Adipocyte (in vitro differentiated cells): ENCODE measurements at places on chromosomes 12 and 14.
A peak's percentile ranks its signal among the peaks of the same experiment; 100 is the strongest.

GRCh38 chr12:58202933-58203718 is 261.8 kb downstream of the ATP23 start:
- no peak for DNase-seq

DNA sequence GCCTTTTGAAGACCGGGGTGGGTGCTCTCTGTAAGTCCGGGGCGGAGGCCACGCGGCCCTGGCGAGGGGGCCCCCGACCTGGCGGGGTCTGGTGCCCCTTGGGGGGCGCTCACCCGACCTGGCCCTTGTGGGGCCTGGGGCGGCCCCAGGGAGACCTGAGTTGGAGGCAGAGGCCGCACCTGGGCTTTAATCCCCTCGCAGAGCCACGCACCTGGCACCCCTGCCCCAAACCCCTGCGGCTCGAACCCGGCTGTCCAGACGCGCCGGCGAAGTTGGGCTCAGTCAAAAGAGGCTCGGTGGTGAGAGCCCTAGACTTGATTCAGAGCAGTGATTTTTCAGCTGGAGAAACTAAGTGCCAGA is 267 bp downstream of the CFAP251 start:
- DNase-seq, result no peak

DNA sequence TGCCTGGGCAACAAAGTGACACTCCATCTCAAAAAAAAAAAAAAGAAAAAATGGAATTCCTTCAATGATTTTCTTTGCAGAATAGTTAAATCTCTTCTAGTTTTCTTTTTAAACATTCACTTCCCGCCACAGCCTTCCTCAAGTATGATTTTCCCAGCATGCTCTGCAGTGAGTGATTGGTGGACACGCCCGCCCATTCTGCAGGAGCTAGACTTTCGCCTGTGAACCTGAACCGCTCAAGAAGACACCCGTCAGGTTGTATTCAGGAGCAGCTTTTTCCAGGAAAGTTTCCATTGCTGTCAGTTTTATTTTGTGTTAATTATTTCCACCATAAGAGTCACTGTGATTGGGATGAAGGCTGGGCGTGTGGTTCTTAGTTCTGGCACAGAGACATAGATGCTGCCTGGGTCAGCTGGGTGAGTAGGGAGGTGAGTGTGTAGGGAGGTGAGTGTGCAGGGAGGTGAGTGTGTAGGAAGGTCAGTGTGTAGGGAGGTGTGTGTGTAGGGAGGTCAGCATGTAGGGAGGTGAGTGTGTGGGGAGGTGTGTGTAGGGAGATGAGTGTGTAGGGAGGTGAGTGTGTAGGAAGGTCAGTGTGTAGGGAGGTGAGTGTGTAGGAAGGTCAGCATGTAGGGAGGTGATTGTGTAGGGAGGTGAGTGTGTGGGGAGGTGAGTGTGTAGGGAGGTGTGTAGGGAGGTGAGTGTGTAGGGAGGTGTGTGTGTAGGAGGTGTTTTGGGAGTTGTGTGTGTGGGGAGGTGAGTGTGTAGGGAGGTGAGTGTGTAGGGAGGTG is 76.2 kb downstream of the KIF26A start:
- no peak for DNase-seq

- DNase-seq, result no peak
Observed at GRCh38 chr12:95517246-95517645, 34.0 kb downstream of the USP44 start.

GRCh38 chr14:59208954-59209353 is 20.5 kb downstream of the DAAM1 start:
- no peak for DNase-seq

DNA sequence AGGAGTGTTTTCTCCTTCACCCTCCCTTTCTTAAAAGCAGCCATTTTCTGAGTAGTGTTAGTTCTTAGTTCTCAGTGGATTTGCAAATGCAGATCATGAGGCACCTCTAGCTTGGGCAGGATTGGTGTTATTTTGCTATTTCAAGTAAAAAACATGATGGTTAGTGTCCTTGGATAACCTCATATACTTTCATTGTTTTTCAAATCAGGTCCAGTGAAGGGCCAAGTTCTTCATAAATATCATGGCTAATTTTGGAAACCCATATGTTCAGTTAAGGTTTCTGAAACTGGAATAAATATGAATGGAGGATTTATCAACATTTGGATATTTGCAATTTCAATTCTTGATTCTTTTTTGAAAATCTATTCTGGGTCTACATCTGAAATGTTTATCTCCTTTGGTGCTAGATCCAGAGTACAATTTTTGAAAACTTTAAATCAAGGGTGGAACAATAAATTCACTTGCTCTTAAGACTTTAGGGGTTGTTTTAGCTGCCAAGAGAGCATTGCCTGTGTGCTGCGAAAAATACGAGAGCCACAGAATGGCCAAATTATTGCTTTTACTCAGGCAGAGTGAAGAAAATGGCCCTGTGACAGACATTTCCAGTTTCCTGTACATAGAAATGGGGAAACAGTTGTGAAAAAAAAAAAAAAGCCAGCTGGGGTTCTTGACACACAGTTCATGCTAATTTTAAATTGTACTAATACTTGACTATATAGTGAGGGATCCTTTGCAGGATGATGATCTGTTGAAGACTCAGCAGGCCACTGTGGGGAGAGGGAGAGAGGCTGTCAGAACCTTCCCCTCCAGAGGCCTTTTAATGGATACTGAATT is 104.6 kb downstream of the BICD1 start:
- DNase-seq, result no peak

- no peak for DNase-seq
Observed at GRCh38 chr12:31210104-31210503, 115.8 kb downstream of the SINHCAF start.

DNA sequence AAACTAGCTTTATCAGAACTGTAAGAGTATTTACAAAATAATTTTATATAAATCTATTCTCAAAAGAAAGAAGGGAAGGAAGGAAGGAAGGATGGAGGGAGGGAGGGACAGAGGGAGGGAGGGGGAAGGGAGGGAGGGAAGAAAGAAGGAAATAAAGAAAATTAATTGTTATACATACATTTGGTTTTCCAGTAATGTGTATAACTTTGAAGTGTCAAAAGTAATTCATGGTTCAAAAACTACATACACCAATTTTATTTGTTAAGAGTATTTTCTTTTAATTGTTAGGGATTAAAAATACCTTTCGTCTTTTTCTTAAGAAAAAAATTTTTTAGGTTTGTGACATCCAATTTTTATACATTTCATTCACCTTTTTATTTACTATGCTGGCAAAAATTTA is 17.5 kb upstream of the KCNC2 start:
- no peak for DNase-seq

DNA sequence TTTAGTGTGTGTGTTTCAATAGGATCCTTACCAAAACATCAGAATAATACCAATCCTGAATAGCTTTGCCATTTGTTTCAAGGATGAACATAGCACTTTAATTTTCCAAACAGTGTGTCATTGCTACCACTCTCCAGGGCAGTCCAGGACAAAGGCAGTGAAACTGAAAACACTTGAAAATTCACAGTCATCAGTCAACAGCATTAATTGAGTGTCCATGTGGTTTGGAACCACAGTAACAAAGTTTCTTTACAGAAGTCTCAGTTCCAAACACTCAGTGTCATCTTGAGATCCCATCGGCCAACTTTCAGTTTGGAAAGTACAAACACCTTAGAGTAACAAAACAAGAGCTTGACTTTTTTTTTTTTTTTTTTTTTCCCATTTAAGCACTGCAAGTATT is 228.4 kb upstream of the SOX5 start:
- DNase-seq, result no peak

- DNase-seq, result peak; percentile 87
Observed at GRCh38 chr12:46933947-46934346, 108.2 kb upstream of the SLC38A4 start.

GRCh38 chr12:97464385-97465321 is 2.0 kb downstream of the RMST start:
- no peak for DNase-seq

- DNase-seq, result peak; percentile 46
Observed at GRCh38 chr12:5691943-5692342, 253.1 kb downstream of the ANO2 start.

DNA sequence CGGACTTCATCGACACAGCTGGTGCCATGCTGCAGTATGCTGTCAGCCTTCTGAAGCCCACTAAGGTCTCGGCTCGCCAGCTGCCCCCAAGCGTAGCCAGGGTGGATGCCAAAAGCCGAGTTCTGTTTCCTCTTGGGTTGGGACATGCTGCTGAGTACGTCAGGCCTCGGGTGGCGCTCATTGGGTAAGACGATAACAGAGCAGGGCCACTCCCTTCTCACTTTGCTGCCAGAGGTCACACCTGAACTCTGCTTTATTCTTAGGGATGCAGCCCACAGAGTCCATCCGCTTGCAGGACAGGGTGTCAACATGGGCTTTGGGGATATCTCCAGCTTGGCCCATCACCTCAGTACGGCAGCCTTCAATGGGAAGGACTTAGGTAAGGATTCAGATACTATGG is 11.1 kb downstream of the COQ6 start:
- no peak for DNase-seq

- no peak for DNase-seq
Observed at GRCh38 chr12:123997033-123997822, 24.2 kb downstream of the ZNF664 start.

GRCh38 chr14:92959761-92960680 is 37.1 kb downstream of the CHGA start:
- no peak for DNase-seq

DNA sequence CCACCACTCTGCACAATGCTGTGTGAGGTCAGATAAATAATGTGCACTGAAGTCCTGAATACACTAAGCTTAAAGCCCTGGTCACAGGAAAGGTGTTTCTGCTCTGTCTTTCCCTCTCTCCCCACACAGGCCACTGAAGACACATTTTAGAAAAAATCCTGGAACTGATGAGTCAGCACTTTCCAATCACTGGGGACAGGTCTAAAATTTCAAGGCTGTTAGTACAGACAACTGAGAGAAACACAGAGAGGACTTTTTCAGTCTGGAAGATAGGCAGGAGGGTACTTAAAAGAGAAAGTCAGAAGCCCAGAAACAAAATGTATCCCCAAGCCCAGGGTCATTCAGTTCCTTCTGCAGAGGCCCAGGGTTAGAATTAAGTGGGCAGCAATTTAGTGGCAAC is 333.9 kb upstream of the CCDC196 start:
- DNase-seq, result no peak

- peak; percentile 89 for DNase-seq
Observed at GRCh38 chr14:34113005-34113511, 162.2 kb upstream of the EGLN3 start.

GRCh38 chr12:79524507-79525148 is 166.1 kb downstream of the PAWR start:
- no peak for DNase-seq

DNA sequence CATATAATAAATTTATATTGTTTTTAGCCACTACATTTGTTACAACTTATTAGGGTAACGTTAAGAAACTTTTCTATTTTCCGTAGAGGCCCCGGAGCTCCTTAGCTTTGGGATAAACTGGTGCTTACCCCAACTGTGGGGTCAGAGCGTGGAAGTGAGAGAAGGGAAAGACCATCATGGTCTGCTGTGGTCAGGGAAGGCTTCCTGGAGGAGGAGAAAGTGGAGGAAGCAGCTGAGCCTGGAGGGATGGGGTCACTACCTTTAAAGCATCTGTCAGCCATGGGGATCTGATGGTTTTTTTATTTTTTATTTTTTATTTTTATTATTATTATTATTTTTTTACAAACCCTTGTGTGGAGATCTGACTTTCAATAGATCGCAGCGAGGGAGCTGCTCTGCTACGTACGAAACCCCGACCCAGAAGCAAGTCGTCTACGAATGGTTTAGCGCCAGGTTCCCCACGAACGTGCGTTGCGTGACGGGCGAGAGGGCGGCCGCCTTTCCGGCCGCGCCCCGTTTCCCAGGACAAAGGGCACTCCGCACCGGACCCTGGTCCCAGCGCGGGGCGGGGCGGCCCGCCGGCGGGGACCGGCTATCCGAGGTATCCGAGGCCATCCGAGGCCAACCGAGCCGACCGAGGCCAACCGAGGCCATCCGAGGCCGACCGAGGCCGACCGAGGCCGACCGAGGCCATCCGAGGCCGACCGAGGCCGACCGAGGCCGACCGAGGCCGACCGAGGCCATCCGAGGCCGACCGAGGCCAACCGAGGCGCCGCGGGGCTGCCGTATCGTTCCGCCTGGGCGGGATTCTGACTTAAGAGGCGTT is 1101.2 kb upstream of the TMEM132C start:
- DNase-seq, result peak; percentile 84

DNA sequence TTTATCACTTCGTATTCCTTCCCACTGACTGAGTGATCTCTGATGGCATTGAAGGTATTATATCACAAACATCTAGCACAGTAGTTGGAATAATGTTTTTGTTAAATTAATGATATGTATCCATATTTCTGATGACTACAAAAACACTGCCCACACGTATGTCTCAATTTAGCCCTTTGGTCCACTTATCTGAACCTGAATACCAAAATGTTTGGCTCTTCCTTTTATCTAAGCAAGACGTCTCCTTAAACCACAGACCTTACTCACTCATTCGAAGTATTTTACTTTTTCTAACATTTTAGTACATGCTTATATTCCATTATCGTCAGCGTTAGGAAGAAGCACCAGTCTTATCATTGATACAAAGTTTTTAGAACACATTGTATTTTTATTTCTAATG is 126.4 kb downstream of the PIK3C2G start:
- no peak for DNase-seq
